M059J (cell line): ENCODE measurements at places on chromosomes 4 and X. TPM values are rescaled to one million over a fixed set of nuclear protein-coding genes. Genes with fewer than 3 reads are reported as not detected.

GPRIN3 gene
- 0.05 and 0.25 TPM in 2 replicates for total RNA-seq

PCSK1N gene
- total RNA-seq: 4.1 and 9.0 TPM in 2 replicates

GRCh38 chrX:110755061-110755460 is 40.6 kb downstream of the CHRDL1 start:
- peak; percentile 91 for DNase-seq

DNA sequence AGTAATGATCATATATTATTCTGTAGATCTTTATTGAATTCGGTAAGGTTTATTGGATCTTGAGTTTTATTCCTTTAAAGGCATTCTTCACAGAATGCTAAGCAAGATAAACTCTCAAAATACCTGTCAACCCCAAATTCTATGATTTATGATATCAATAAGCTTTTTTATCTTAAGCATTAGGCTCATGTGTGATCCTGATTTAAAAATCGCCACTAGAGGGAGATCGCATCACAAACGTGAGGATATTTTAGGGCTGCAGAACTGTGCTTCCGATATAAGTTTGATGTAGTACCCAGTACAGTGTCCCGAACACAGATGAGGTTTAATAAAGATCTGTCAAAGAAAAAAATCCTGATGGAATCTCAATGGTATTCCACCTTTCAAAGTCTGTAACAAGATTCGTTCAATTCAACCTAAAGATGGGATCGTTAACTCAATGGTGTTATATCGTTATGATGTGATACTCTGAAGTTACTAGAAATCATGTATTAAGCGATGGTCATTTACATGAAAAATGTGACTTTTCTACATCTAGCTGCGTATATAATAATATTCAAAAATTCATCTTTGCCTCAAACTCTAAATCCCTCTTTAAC is 169.0 kb downstream of the CORIN start:
- peak; percentile 57 for DNase-seq

GRCh38 chr4:182828360-182829025 is 88.7 kb downstream of the DCTD start:
- no peak for DNase-seq

DNA sequence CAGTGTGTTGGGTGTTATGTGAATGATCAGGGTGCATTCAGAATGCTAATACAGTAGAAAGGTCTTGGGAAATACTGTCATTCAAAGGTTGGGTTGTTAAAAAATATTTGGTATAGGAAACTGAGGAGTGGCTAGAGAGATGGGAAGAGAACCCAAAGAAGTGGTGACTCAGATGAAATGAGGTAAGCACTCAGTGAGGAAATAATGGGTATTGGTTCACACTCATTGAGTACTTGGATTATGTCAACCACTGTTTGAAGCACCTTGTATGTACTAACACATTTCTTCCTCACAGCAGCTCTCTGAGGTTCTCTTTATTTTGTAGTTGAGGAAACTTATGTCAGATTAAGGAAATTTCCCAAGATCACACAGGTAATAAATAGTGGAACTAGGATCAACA is 40.8 kb upstream of the NUDT6 start:
- peak; percentile 23 for DNase-seq

- no peak for DNase-seq
These were observed 108.0 kb upstream of the USP38 start for GRCh38 chr4:143076723-143077122.
